ENCODE measurements at places on chromosomes 13 and 19.

DNA sequence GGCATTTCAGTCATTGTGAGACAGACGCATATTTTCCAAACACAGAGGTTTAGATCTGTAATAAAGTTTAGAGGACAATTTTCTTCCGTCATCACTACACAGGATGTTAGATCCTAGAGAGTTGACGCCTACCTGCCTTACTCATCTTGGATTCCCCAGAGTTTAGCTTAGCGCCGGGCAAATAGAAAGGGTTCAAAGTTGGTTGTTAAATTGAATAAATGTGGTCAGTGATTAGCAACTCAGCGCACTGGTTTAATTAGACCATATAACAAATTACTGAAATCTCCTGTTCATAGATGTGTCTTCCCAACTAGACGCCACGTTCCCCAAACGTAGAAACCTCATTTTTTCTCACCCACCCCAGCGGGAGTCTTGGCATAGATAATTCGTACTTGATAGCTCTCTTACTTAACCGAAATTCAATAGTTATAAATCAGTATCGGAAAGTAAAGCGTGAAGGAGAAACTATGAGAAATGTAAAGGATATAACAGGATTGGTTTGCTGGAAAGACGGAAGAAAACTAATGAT lies 726 bp upstream of the UFM1 start:
- DNase-seq = no peak

- DNase-seq = peak; percentile 37
Observed at GRCh38 chr13:78881054-78881453, 222.1 kb upstream of the OBI1 start.

- DNase-seq = no peak
Observed at GRCh38 chr19:3316659-3317207, 49.6 kb upstream of the NFIC start.

DNA sequence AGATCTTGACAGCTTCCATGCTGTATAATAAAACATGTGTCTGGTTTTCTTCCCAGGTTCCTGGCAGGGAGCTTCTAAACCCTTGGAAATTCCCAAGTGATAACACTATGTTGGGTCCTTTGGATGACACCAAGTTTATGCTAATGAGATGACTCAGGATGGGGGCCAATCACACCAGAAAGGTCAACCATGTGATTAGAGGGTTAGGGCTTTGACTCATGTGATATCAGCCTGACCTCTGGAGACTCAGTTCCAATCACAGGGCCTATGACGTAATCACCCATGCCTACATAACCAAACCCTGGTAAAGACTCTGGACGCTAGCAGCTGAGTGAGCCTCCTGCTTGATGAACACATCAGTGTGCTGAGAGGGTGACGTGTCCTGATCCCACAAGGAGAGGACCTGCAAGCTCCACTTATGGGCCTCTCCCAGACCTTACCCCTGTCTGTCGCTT lies 203.6 kb downstream of the DCLK1 start:
- DNase-seq = no peak

- DNase-seq = no peak
Observed at GRCh38 chr19:34459614-34460013, 21.9 kb upstream of the WTIP start.

- DNase-seq = no peak
Observed at GRCh38 chr19:43747557-43748204, 7.1 kb downstream of the SMG9 start.

DNA sequence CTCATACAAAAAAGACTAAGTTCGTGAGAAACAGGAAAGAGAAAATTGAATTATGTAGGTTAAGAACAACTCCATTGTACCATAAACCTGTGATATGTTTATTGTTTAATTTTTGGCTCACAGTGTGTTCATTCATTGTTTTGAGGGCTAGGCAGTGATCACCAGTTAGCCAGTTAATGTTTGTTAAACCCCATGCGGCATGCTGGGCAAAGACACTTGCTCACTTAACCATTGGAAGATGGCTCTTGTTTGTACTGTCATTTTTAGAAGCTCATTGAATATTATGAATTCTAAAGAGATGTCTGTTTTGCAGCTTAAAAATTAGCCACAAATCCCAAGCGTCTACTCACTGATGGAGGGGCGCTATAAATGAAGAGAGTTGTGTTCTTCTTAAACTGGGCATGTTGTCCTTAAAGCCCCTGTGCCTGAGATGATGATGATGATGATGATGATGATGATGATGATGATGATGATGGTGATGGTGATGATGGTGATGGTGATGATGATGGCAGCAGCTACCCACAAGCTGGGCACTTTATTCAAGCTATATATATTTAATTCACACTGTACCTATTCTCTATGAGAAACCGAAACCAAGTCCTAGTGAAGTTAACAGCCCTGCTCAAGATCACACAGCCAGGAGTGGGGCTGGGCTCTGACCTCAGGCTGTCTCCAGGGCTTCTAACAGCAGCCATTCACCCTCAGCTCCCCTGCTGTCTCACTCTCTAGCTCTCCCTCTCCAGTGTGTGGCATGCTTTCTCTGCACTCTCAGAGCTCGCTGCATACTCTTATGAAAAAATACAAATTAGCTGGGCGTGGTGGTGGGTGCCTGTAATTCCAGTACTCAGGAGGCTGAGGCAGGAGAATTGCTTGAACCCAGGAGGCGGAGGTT lies 169.1 kb downstream of the SHISA2 start:
- DNase-seq = no peak

DNA sequence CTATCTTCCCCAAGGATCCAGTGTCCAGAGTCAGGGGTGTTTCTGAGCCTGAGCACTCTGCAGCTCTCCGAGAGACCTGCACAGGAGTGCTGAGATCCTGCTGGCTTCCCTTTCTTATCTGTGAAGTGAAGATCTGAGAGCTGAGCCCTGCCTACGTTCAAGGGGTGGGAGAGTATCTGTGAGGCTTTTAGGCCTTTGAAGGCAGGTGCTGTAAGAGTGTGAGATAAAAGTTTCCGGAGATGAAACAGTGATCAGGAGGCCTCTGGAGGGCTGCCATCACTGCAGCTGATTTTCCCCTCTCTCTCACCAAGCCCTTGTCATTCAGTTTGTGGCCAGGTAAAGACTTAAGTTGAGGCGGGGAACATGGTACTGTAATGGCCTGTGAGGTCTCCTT lies 83.1 kb downstream of the AKAP11 start:
- DNase-seq = no peak

DNA sequence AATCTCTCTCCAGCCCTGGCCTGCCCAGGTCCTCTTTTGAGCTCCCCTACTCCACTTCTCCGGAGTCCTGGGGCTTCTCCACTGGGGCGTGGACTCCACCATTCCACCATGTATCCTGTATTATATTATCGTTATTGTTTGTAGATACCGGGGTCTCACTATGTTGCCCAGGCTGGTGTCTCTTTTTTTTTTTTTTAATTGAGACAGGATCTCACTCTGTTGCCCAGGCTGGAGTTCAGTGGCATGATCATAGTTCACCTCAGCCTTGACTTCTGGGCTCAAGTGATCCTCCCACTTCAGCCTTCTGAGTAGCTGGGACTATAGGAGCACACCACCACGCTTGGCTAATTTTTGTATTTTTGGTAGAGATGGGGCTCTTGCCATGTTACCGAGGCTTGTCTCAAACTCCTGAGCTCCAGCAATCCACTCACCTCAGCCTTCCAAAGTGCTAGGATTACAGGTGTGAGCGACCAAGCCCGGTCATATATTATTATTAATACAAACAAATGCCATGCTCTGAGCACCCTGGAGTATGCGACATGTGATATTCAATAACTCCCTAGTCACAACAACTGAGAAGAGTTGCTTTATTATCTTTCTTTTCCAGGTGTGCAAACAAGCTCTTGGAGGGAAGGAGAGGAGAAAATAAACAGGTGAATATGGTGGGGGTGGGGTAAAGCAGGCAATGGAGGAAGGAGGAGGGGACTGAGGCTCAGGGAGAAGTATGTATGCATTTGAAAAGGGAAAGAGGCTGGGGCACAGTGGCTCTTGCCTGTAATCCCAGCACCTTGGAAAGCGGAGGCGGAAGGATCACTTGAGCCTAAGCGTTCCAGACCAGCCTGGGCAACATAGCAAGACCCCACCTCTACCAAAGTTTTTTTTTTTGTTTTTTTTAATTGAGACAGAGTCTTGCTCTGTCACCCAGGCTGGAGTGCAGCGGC lies 2.8 kb upstream of the CERS4 start:
- no peak for DNase-seq

GRCh38 chr19:50694815-50695145 lies 24.8 kb downstream of the SHANK1 start:
- no peak for DNase-seq

- no peak for DNase-seq
Observed at GRCh38 chr19:28247243-28247642, 965.7 kb downstream of the UQCRFS1 start.

GRCh38 chr13:31172001-31172400 lies 10.3 kb upstream of the HSPH1 start:
- DNase-seq = no peak

DNA sequence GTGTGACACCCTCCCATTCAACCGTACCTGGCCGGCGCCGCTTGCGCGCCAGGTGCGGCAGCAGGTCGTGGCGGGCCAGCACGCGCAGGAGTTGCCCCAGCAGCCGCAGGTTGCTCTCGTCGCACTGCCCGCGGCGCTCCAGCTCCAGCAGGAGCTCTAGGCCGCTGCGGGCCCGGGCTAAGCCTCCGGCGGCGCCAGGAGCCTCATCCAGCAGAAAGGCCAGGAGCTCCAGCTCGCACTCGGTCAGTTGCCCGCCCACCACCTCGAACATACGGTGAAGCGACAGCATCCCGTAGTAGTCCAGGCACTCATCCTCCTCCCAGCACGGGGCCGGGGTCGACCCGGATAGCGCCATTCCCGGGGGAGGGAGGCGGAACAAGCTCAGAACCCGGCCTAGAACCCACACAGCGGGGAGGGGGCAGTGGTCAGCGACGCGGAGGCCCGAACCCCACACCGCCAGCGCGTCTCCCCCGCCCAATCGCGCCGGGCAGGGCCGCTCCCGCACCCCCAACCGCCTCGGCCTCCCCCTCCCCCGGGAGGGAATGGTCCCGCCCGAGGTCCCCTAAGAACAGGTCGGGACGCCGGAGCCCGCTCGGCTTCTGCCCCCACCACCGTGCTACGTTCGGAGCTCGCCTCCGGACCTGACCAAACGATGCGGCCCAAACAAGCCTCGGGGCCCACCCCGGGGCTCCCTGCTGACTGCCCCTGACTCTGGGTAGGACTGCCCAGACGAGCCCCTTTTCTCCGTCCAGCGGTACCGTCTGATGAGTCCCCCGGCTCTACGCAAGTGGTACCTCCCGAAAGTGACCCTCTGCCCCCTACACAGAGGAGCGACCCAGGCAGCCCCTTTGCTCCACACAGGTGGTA lies 591 bp downstream of the DEDD2 start:
- DNase-seq = no peak

DNA sequence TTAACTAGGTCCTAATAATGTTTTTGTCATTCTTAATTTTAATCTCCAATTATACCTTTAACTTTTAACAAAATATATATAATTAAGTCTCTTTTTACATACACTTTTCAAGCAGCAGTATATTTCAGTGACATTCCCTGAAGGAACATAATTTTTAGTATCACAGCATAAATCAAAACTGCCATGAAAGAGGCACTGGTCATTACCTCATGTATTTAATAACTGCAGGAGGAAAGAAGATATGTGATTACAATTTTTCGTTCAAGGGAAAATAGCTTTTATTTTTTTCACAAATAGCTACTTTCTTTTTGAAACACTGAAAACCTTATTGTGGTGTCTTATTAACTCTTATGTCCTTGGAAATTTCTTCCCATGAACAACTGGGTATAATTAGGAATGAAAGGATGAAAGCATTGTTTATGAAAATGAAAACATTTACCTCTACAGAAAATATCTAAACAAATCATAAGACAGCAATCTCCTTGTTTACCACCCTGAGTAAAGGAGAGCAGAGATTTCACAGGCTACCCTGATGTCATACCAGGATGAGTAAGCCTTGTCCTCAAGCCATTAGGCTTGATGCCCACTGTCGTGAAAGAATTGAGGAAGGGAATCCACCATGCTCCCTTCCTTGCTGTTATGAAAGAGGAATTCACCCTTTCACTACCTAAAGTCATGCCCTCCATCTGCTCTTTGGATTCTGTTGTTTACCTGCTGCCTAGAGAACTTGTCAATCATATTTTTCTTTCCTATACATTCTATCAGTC lies 877.2 kb upstream of the PCDH20 start:
- DNase-seq = no peak

DNA sequence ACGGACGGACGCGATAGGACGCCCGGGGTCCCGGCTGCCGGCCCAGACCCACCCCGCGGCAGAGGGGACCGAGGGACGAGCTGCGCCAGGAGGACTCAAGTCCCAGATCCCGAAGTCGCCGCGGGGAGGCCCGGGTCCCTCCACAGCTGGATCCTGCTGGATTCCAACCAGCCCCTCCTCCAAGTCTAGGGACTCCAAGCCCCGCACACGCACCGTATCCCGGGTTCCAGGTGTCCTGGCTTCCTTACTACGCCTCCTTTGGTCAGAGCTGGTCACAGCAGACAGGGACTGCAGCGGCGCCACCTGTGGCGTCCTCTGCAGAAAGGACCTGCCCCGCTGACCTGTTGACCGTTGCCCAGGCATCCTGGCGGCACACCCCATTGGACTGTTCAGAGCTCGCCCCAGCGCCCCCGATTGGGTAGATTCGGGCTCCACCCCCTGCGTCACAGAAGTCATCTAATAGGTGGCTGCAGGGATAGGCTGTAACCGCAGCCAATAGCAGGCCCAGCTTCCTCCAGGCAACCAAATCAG lies 29.0 kb upstream of the ZNF709 start:
- DNase-seq = no peak

DNA sequence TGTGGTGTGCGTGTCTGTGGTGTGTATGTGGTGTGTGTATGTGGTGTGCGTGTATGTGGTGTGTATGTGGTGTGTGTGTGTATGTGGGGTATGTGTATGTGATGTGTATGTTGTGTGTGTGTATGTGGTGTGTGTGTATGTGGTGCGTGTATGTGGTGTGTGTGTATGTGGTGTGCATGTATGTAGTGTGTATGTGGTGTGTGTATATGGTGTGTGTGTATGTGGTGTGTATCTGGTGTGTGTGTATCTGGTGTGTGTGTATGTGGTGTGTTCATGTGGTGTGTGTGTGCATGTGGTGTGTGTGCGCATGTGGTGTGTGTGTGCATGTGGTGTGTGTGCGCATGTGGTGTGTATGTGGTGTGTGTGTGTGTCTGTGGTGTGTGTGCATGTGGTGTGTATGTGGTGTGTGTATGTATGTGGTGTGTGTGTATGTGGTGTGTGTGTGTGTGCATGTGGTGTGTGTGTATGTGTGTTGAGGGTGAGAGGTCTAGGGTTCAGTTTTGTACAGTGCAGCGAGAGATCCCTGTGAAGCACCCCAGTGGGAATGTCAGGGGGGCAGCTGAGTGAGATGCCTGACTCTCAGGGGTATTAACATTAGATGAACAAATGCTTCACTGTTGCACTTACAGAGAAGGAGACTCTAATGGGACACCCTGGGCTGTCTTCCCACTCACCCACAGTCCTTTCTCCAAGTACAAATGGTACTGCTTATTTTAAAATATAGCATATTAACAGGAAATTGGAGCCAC lies 61.3 kb upstream of the MEDAG start:
- no peak for DNase-seq

GRCh38 chr13:45994752-45995151 lies 57.8 kb downstream of the ZC3H13 start:
- DNase-seq = no peak

GRCh38 chr13:105799155-105799554 lies 736.3 kb downstream of the EFNB2 start:
- DNase-seq = no peak

GRCh38 chr13:44276061-44276460 lies 97.6 kb upstream of the SERP2 start:
- no peak for DNase-seq
